ENCODE measurements at places on chromosomes 1 and 21.
A peak's percentile ranks its signal among the peaks of the same experiment; 100 is the strongest.

DNA sequence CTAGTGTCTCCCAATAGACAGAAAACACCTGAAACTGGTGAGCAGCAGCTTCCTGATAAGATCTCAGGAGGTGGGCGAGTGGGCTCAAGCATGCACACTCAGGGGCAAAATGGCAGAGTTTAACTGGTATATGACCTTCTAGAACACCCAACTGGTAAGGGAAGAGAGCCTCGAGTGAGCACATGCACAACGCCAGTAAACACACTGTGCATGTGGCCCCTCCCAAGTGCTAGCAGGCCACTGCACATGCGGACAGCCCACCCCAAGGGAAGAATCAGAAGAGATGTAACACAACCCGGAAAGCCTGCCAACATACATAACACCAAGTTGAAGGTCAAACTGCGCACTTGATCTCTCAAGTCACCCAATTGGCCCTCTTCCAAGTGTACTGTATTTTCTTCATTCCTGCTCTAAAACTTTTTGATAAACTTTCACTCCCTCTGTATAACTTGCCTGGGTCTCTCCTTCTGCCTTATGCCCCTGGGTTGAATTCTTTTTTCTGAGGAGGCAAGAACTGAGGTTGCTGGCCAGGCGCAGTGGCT lies 138.2 kb downstream of the GLUL start:
- H3K4me1 ChIP-seq, result no peaks in the 10 kb centered on the region
- no peaks in the 10 kb centered on the region for H3K27me3 ChIP-seq
- no peak overlapping the region for H3K4me3 ChIP-seq
- DNase-seq, result no peak
- no peak overlapping the region for H3K27ac ChIP-seq

- H3K4me1 ChIP-seq, result peaks cover 13% of the 10 kb centered on the region
- peaks cover 17% of the 10 kb centered on the region for H3K36me3 ChIP-seq
- no peak for DNase-seq
- H3K27me3 ChIP-seq, result no peaks in the 10 kb centered on the region
These were observed 38.5 kb downstream of the ABCD3 start for GRCh38 chr1:94456736-94457135.

GRCh38 chr1:149986486-149987296 lies 23.8 kb downstream of the OTUD7B start:
- no peaks in the 10 kb centered on the region for H3K4me1 ChIP-seq
- no peak overlapping the region for H3K27ac ChIP-seq

GRCh38 chr1:197862671-197863070 lies 39.8 kb upstream of the C1orf53 start:
- H3K4me1 ChIP-seq, result no peaks in the 10 kb centered on the region
- no peak overlapping the region for H3K27ac ChIP-seq
- H3K27me3 ChIP-seq, result no peaks in the 10 kb centered on the region
- no peaks in the 10 kb centered on the region for H3K36me3 ChIP-seq
- DNase-seq, result no peak

GRCh38 chr1:112704391-112704933 lies 2.5 kb downstream of the RHOC start:
- peaks cover 65% of the 10 kb centered on the region for H3K4me1 ChIP-seq
- H3K4me3 ChIP-seq, result peak overlapping the region; percentile 72

- no peaks in the 10 kb centered on the region for H3K27me3 ChIP-seq
- H3K4me1 ChIP-seq, result no peaks in the 10 kb centered on the region
- H3K27ac ChIP-seq, result no peak overlapping the region
- no peak for DNase-seq
- H3K4me3 ChIP-seq, result no peak overlapping the region
These were observed 16.6 kb upstream of the EYA3 start for GRCh38 chr1:28104866-28105467.

- peaks cover 18% of the 10 kb centered on the region for H3K4me1 ChIP-seq
- H3K27ac ChIP-seq, result no peak overlapping the region
- no peak for DNase-seq
- no peaks in the 10 kb centered on the region for H3K36me3 ChIP-seq
These were observed 3.2 kb downstream of the F3 start for GRCh38 chr1:94538243-94538827.

DNA sequence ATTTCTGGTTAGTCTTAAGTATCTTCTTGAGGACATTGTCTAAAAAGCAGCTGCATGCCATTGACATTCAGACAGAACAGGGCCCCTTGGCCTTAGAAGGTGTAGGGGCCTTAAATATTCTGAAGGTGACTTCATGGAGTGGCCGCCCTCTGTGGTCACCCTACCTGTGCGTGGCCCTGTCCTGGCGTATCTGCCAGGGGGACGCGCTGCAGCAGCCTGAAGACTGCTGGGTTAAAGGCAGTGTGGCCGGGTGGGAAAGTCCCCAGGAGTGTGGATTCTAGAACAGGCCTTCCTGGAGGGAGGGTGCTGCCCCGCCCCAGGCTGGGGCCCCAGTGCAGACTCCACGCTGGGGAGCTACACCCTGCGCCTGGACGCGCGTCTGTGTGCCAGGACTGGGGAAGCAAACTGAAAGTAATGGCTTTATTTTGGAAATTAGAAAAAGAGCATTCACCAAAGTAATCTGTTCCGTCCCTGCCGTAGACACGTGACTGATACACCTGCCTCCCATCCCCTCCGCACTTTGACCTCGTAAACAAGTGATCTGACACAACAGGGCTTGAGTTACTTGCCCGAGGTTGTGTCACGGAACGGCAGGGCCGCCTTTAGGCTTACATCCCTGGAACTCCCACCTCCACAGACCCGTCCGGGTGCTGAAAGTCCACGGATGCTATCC lies 1.8 kb downstream of the AGPAT3 start:
- peaks cover 52% of the 10 kb centered on the region for H3K4me1 ChIP-seq
- H3K27me3 ChIP-seq, result no peaks in the 10 kb centered on the region
- DNase-seq, result peak; percentile 15
- peak overlapping the region; percentile 79 for H3K4me3 ChIP-seq
- H3K27ac ChIP-seq, result peak overlapping the region; percentile 79
- H3K36me3 ChIP-seq, result peaks cover 3% of the 10 kb centered on the region

DNA sequence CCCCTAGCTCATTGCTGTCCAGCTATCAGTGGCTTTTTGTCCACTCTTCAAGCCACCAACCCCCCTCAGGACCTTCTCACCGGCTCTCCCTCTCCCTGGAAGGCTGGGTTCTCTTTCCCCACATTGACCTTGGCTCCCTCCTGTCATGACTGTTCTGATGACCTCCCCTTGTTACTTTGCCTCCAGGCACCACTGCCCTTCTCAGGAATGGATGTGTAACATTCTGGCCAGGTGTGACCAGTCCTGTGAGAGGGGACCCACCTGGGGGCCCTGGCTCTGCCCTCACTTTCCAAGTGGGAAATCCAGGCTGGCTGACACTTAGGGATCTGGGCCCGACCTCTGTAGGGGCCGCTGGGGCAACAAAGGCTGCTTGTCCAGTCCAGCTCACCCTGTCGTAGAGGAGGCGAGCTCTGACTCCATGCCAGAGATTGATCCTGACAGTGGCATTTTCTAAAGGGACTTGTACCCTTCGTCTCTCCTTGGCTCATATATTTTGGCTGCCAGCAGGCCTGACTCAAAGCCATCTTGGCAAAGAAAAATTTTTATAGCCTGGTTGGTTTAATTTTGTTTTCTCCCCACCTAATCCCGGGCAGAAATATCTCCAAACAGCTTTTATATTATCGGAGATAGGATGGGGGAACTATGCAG lies 37.9 kb upstream of the USP24 start:
- DNase-seq, result no peak
- H3K4me3 ChIP-seq, result no peak overlapping the region
- H3K27me3 ChIP-seq, result no peaks in the 10 kb centered on the region
- peaks cover 6% of the 10 kb centered on the region for H3K4me1 ChIP-seq
- H3K27ac ChIP-seq, result no peak overlapping the region

DNA sequence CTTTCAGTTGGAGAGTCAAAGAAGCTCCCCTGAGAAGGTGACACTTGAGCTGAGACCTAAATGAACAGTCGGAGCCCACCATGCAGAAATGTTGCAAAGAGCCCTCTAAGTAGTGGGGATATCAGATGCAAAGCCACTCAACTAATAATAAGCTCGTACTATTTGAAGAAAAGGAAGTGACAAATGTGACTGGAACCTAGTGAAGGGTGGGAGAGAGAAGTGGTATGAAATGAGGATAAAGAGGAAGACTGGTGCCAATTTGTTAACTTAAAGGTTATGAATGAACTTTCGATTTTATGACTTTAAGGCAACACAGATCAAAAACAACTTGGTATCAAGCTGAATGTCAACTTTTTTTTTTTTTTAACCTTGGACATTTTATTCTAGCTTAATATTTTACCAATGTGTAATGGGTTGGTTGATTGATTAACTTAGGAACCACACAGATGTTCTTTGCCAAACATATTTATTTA lies 14.7 kb downstream of the LYPLAL1 start:
- H3K27me3 ChIP-seq, result no peaks in the 10 kb centered on the region
- peaks cover 34% of the 10 kb centered on the region for H3K36me3 ChIP-seq
- H3K27ac ChIP-seq, result no peak overlapping the region
- peaks cover 49% of the 10 kb centered on the region for H3K4me1 ChIP-seq
- no peak for DNase-seq

GRCh38 chr1:43689289-43689688 lies 18.0 kb upstream of the ST3GAL3 start:
- peaks cover 3% of the 10 kb centered on the region for H3K4me1 ChIP-seq
- H3K36me3 ChIP-seq, result peaks cover 96% of the 10 kb centered on the region
- no peak for DNase-seq
- H3K27ac ChIP-seq, result no peak overlapping the region
- H3K27me3 ChIP-seq, result no peaks in the 10 kb centered on the region

- no peaks in the 10 kb centered on the region for H3K36me3 ChIP-seq
- H3K4me1 ChIP-seq, result peaks cover 6% of the 10 kb centered on the region
These were observed 130.9 kb downstream of the DMRTB1 start for GRCh38 chr1:53590104-53590503.

- no peaks in the 10 kb centered on the region for H3K27me3 ChIP-seq
- H3K4me1 ChIP-seq, result peaks cover 66% of the 10 kb centered on the region
- H3K4me3 ChIP-seq, result peak overlapping the region; percentile 96
- peak; percentile 29 for DNase-seq
These were observed 4.1 kb upstream of the AGTRAP start for GRCh38 chr1:11731691-11732283.
